Kidney epithelial cell (primary cell): ENCODE measurements at places on chromosomes 4 and X.

- no peak for DNase-seq
Observed at GRCh38 chrX:37926700-37927099, 79.3 kb upstream of the DYNLT3 start.

DNA sequence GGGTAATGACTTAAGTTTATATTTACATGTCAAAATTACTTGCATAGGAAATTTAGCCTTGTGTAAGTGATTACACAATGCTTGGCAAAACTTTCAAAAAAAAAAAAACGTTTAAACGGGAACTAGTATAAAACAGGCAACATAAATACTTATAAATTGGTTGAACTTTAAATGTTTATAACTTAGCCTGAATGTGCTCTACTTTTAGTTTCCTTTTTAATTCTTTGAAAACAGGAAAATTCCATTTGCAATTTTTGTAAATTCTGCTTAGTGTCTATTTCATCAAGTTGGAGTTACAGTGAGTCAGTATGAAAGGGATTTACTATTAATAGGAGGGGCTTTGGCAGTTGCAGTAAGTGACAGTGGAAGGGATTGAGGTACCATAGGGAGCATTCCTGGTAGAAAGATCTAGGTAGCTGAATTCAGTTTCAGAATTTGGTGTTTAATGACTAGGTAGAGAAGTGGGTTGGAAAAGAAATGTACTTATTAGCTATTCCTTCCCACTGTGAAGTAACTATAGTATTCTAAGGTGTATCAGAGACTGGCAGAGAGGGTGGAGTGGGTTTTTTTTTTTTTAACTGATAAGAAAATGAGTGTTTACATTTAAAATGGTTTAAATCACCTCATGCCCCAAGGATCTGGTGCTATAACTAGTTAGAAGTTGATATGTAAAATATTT, 2.8 kb downstream of the STAG2 start:
- no peak for DNase-seq

DNA sequence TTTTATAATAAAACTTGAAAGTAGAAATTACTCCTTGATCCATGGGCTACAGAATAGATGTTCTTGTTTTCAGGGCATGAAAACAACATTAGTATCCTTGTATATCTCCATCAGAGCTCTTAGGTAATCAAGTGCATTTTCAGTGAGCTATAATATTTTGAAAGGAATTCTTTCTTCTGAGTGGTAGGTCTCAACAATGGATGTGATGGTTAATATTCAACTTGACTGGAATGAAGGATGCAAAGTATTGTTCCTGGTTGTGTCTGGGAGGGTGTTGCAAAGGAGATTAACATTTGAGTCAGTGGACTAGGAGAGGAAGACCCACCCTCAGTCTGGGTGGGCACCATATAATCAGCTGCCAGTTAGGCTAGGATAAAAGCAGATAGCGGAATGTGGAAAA, 100.1 kb downstream of the LCORL start:
- peak; percentile 1 for DNase-seq

DNA sequence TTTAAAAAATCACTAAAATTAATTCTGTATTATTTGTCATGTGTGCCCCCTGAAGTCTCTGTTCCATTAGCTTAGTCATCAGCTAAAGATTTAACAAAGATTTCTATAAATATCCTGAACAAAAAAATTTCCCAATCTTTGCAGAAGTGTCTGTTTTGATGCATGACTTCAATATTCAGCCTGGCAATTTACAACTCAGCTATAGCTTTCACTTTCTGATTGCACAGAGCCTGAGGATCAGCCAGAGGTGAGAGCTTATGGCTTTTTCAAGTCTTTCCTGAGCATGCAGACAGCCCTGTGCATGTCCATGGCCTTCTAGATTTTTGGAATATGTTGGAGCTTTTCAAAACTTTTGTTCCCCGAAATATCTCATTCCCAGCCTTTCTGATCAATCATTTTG, 420.1 kb downstream of the ZNF674 start:
- no peak for DNase-seq

DNA sequence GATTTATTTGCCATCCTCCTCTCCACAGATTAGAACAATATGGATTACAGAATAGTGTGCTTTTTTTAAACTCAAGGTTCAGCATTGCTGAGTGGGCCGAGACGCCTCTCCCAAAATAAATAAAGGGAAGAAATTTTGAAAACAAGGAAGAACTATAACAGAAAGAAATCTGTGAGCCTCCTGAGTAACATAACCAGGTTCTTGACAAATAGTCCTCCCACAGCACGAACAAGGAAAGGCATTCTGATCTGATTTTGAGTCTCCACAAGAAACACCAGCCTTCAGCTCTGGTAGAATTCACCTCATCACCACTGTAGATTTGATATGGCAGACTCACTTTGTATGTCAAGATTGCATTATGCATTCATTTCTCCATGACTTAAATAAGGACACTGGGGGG, 173.6 kb downstream of the HHIP start:
- DNase-seq = no peak

GRCh38 chrX:24204331-24204730, 54.8 kb downstream of the ZFX start:
- no peak for DNase-seq

- DNase-seq = no peak
Observed at GRCh38 chr4:94290245-94290644, 52.4 kb downstream of the HPGDS start.

GRCh38 chrX:46298821-46299220, 246.4 kb downstream of the ZNF674 start:
- DNase-seq = no peak
